ENCODE measurements at places on chromosomes 11 and 22. TPM values are rescaled to one million over a fixed set of nuclear protein-coding genes. Genes with fewer than 3 reads are reported as not detected.

FJX1 gene
- 52.1 TPM for total RNA-seq

ANO1 gene
- 0.07 TPM for total RNA-seq

THRSP gene
- not detected for total RNA-seq

MS4A12 gene
- not detected for total RNA-seq

MMP13 gene
- total RNA-seq, result 0.12 TPM

DNA sequence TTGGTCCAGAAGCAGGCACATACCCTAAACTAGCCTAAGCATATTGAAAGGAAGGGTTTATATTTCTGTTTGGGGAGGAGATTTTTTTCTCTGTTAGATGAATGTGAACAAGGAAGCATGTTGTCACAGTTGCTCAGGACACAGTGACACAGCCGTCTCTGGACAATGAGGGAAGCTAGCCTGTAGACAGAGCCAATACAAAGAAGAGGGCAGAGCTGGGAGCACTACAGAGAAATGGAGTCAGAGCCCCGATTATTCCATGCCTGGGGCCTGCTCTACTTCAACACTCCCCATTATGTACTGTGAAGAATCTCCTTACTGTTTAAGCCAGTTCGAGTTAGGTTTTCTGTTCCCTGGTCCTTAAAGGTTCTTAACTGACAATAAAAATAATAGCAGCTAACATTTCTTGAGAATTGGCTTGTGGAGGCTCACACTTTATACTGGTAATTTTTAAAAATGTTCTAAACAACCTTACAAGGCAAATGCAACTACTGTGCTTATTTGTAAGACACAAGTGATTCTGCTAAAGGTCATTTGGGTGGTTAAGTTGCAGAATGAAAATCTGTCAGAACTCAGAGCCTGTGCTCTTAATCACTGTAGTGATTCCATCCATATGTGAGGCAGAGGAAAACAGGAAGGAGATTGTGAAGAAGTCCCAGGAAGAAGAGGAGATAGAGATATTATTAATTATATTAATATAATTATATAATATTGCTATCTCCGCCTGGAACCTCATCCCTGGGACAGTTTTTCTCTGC, 58.8 kb upstream of the RRAS2 start:
- no peak for DNase-seq

DNA sequence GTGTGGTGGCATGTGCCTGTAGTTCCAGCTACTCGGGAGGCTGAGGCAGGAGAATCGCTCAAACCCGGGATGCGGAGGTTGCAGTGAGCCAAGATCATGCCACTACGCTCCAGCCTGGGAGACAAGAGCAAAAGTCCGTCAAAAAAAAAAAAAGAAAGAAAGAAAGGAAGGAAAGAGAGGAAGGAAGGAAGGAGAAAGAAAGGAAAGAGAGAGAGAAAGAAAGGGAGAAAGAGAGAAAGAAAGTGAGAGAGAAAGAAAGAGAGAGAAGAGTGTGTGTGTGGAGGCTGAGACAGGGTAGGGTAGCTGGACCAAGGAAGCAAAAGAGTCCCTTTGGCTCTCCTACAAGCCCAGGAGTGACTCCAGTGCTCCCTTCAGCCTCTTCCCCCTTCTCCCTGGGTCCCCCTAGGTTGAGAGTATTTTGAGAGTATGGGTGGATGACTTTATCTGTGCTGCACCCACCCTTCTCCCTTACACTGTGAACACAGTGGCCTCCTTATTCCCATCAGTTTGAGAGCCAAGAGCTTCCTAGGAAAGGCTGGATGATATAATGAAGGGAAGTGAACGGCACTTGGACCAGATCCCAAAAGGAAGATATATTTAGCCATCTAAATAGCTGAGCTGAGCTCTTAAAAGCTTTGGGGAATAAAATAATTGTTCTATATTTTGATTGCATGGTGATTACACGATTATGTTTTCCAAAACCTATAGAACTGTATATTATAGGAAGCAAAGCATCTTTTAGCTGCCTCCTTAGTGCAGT, 9.5 kb upstream of the DENND5A start:
- no peak for DNase-seq

DNA sequence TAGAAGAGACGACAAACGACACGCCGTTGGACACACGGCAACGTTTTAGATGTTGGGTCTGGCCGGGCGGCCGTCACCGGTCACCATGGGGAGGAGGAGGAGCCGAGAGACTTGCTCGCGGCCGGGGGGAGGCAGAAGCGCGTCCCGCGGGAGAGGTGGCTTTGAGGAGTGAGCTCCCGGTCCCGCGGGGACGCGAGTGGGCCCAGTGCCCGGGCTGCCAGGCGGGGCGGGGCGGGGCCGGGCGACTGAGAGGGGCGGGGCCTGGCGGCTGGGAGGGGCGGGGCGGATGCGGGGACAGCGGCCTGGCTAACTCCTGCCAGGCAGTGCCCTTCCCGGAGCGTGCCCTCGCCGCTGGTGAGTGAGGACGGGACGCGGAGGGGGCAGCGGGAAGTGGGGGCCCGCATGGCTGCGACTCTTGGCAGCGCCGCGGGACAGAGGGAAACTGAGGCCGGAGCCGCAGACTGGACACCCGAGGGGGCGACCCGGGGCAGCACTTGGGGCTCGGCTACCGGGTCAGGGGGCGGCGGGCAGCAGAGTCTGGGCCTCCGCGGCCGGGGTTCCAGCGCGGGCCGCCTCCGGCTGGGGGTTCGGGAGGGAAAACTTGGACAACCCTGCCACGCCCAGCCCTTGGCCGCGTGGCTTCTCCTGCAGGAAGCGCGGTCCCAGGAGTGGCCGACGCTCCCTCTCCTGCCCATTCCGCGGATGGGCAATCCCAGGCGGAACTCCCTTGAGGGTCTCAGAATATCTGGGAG, at the start of gene TSPO:
TSPO (plus strand) TSS at position 309 of the 752 bp plus-strand sequence. CDS start 7,680 bp downstream, outside the sequence.
- DNase-seq, result no peak

- DNase-seq, result no peak
Measured at GRCh38 chr11:34397120-34397519, 39.3 kb upstream of the ABTB2 start.

GRCh38 chr11:57458410-57459163, 1.7 kb upstream of the RTN4RL2 start:
- DNase-seq, result no peak

GRCh38 chr11:96986516-96986915, 596.7 kb downstream of the JRKL start:
- no peak for DNase-seq

DNA sequence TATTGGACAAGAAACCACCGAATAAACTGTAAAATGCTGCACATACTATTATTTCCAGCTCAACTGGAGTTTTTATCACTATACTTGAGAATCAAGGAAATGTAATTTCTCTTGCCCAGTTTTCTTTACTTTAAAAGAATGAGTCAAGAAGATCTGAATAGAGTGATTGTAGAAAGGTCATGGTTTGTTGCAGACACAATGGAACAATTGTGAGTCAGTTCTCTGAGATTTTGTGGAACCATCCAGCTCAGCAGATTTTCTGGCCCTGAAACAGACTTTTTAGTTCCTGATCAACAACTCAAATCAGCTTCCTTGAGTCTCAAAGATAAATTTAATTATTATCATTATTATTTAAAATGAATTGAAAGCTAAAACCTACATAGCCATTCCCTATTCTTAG, 1.3 kb downstream of the TCN1 start:
- peak; percentile 74 for DNase-seq

DNA sequence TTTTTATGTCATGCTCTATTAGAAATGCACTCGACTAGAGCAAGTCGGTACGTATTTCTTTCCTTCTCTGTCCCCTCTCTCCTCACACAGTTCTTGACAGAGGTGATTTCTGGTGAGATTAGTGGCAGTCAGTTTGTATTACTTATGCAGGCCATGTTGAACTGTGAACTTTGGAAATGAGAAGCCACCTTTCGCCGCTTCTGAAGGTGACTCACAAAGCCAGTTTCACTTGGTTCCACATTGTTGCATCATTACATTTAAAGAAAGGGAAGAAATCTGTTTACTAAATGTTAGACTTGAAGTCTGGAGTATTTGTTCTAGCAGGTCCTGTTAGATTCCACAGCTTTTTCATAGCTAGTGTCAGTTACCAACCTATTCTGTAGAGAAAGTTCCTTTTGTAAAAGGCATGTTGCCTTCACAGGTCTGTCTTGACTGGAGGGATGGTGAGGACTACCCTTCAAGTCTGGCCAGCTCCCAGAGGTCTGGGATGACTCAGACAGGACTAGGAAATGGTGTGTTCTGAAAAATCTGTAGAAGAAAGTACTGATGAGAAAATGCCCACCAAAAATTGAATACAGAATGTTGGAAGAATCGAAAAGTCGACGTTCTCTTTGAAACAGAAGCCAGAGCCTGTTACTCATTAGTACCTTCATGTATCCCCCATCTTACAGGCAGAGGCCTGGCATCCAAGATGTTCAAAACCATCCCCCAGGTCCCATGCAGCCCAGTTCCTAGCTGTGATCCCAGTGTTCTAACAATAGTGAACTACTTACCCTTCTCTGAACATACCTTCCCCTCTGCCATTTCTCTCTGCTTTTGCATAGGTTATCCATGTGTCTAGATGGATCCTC, 181.4 kb downstream of the DBX1 start:
- peak; percentile 88 for DNase-seq

DNA sequence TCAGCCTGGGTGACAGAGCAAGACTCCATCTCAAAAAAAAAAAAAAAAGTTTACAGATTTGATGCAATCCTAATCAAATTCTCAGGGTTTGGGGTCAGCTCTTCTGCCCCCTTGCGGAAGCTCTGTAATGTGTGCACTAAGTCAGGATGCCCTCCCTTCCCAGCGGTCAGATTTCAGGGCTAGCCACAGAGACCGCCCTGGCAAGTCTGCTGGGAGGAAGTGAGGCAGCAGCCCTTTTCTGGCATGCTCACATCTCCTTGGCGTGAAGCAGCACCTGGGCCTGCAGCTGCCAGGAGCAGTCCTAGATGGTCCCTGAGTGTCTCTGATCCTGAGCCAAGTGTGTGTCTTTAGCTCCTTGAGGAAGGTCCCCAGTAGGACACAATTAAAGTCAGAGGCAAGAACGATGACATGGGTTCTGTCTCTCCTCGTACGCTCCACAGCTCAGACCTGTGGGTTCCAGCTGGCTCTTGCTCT, 10.9 kb upstream of the APOBEC3C start:
- DNase-seq, result no peak

DNA sequence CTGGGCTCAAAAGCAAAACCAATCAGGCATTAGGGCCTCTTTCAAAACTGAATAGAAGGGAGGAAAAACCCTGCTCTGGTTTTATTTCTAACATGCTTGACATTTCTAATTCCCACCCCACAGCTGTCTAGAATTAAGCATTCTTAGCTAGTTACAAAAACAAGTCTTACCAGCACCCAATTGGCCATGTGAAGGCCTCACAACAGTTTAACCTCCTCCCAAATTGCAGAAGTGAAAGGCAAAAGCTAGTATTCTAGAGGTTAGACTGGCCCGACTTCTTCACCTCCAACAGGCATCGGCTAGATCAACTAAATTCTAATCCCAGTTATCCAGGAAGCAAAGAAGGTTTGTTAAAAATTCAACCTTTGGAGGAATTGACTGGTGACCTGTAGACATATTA, 6.5 kb downstream of the SF1 start:
- DNase-seq, result no peak

- no peak for DNase-seq
Measured at GRCh38 chr11:2471048-2471803, 26.4 kb downstream of the KCNQ1 start.

DNA sequence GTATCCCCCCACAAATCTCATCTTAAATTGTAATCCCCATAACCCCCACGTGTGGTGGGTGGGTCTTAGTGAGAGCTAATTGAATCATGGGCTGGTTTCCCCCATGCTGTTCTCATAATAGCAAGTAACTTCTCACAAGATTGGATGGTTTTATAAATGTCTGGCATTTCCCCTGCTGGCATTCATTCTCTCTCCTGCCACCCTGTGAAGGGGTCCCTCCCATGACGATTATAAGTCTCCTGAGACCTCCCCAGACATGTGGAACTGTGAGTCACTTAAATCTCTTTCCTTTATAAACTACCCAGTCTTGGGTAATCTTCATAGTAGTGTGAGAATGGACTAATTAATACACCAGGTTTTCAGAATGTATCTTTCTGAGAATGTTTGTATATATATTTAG, 1159.4 kb downstream of the FAM181B start:
- DNase-seq, result no peak

DNA sequence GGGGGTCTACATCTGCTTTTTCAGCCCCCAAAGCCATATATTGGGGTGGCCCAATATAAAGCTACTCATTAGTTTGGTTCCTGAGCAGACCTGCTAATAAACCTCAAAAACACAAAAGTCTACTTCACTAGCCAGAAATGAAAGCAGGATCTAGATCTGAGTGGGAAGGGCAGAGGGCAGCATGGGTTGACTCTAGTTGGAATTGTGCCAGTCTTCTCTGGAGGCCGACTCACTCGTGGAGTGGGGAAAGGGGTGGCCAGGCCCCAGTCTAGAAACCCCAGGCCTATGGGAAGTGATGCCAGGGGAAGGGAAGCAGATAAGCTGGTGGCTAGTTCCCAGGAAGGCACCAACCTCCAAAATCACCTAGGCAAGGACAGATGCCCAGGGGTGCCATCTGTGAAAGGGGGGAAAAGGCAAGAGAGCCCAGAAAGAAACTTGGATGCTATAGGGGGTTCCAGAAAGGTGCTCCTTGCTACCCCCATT, 5.3 kb downstream of the PATZ1 start:
- no peak for DNase-seq

- no peak for DNase-seq
Measured at GRCh38 chr22:38921120-38921519, 36.3 kb upstream of the APOBEC3A start.

DNA sequence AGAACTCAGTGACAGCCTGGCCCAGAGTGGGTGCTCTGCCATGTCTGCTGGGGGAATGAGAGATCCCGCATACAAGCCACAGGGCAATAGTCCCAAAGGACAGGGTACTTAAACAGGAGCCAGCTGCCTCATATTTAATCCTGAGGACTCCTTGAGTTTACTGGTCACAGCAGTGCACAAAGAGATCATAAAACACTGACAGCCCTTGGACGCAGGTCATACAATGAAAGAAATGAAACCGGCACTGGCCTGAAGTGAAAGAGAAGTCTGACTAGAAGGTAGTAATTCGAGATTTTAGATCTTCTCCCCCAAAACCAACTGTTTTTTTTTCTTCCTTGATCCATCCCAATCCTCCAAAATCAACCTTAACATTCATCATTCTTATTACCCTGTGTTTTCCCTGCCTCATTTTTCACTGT, 299.8 kb upstream of the SYN3 start:
- DNase-seq, result no peak

- DNase-seq, result no peak
Measured at GRCh38 chr11:116376547-116376946, 396.2 kb downstream of the BUD13 start.

- DNase-seq, result no peak
Measured at GRCh38 chr11:108854346-108854745, 189.5 kb downstream of the DDX10 start.

- no peak for DNase-seq
Measured at GRCh38 chr11:84044706-84045105, 758.5 kb upstream of the CCDC90B start.

Data from epithelial cell of proximal tubule (primary cell).